ENCODE measurements at places on chromosomes 16 and 17.
A peak's percentile ranks its signal among the peaks of the same experiment; 100 is the strongest.

- DNase-seq = no peak
Measured at GRCh38 chr17:80529104-80529903, 15.3 kb upstream of the RPTOR start.

- no peak for DNase-seq
Measured at GRCh38 chr16:74723256-74723655, 22.6 kb upstream of the MLKL start.

DNA sequence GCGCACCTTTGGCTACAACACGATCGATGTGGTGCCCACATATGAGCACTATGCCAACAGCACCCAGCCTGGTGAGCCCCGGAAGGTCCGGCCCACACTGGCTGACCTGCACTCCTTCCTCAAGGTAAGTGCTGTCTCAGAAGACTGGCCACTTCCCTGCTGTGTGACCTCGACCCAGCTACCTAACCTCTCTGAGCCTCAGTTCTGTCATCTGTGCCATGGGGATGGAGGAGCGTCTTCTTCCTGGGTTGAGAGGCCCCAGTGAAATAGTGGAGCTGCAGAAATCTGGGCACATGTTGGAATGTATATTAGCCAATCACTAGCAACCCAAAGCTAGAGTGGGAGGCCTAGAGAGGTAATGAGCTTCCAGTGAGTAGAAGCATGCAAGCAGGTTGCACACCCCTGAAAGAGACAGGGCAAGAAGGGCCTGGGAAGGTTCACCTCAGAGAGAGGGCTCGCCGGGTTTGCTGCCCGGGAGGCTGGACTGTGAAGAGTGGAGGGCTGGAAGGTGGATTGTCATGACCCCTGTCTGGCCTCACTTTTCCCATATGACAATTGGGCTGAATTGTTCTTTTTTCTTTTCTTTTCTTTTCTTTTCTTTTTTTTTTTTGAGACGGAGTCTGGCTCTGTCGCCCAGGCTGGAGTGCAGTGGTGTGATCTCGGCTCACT is 521 bp downstream of the SLC12A3 start:
- DNase-seq = no peak

DNA sequence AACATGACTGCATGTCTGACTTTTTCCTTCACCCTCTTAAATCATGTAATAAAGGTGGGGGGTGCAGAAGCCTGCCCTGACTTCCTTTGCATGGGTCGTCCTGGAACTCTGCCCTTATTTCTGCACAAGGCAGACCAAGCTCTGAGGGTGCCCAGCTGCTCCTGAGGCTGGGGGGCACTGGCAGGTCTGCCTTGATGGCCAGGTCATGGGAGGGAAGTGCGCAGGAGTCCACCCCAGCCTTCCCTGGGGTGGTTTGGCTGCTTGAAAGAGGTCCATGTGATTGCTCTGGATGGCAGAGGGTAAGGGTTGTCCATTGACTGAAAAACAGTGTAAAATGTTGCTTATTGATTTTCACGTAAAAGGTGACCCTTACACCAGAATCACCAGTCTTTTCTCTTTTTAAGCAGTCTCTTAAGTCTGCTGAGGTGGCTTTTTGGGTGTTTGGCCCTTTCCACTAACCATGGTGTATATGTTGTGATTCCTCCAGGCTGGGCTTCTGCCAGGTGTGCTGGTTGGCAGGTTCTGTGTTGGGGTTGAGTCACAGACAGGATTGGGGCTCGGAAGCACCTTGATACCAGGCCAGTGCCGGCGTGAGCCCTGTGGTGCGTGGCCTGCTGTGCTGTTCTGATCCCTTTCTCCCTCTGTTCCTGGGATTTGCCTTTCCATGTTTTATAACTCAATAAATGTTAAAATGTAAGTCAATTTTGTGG is 19.4 kb downstream of the DHX38 start:
- no peak for DNase-seq

DNA sequence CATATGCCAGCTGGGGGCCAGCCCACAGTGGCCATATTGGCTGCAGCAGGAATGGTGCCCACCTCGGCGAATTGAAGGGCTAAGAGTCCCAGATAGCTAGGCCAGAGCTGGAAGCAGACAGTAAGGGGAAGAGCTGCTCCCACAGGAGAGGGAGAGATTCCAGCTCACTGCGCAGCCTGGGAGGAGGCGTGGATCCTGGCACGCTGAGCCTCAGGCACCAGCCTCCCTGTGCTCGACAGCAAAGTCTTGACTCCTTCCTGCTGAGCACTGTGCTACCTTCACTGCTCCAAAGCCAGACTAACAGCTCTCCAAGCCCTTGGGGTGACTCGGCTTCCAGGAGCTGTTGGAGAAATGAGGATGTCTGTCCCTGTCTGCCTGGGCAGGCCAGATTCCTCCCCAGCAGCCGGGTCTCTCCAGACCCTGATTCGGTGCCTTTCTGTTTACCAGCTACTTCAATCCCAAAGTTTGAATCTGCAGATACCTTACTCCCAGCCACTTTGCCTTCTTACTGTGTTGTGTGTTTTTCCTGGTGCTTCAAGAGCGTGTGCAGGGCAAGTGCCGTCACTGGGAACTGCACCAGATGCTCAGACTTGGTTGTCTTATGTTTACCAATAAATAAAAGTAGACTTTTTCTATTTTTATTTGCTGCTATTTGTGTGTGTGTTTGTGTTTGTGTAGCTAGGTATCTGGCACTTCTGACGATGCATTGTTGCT is 9.1 kb downstream of the CBX2 start:
- no peak for DNase-seq

DNA sequence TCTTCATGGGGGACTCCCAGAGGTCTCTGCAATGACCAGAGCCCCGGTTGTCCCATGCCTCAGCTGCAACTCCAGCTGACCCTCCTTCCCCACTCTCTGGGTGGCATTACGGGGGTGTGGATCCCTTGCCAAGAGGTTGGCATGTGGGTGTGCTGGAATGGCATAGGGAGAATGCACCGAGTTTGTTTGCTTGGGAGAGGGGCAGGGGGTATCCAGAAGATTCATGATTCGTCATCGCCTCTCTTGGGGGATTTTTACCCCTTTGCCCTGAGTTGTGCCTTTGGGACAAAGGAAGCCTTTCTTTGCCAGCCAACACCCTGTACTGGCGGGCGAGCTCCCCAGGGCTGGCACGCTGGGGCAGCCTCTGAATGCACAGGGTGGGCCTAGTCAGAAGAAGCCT is 6.5 kb downstream of the ERBB2 start:
- no peak for DNase-seq

DNA sequence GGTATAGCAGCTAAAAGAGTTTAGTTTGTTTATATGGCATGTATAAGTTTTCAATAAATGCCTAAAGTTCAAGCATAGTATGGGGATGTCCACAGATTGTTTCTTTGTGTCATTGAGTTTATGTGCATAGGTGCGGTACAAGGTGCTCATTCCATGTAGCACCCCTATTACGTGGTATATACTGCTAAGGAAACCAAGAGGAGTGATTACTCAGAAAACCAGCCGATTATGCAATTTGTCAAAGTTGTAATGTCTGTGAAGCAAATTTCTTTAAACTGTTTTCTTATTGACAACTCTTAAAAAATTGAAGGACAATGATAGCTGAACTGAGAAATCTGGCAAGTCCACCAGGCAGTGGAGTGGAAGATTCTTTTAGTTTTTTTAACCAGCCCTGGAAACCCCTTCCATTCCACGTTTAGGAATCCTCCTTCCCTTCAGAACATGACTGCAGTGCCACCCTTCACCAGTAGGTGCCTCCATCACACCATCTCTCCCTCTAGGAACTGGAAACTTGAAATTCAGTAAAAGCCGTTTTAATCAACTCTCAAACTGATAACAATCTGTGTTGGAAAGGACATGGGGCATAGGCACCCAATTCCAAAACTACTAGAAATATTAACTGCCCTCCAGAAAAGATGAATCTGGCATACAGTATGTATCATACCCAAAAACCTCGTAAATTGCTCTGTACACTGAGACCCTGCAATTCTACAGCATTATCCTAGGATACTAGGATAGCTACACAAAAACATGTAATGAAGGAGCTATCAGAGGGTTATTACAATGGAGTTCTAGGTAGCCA is 43.5 kb downstream of the REXO5 start:
- DNase-seq = no peak

GRCh38 chr16:86519649-86520316 is 9.5 kb downstream of the FOXF1 start:
- peak; percentile 29 for DNase-seq

GRCh38 chr17:51261024-51261963 is 948 bp downstream of the UTP18 start:
- no peak for DNase-seq

- no peak for DNase-seq
Measured at GRCh38 chr17:42233156-42233555, 38.9 kb upstream of the GHDC start.

GRCh38 chr17:67500261-67500660 is 123.2 kb downstream of the PITPNC1 start:
- no peak for DNase-seq

- no peak for DNase-seq
Measured at GRCh38 chr17:83012200-83012785, 67.1 kb upstream of the METRNL start.

- DNase-seq = no peak
Measured at GRCh38 chr17:38733982-38734973, 4.1 kb downstream of the CISD3 start.

GRCh38 chr17:81345228-81346089 is 49.8 kb upstream of the BAHCC1 start:
- peak; percentile 89 for DNase-seq

GRCh38 chr16:546909-547770 is 13.1 kb upstream of the PRR35 start:
- DNase-seq = no peak

GRCh38 chr16:28524681-28525171 is 14.0 kb downstream of the NUPR1 start:
- no peak for DNase-seq

- DNase-seq = no peak
Measured at GRCh38 chr16:68088130-68088972, 3.2 kb downstream of the NFATC3 start.

- no peak for DNase-seq
Measured at GRCh38 chr16:17804857-17805256, 334.1 kb upstream of the XYLT1 start.

- DNase-seq = no peak
Measured at GRCh38 chr17:20823905-20824304, 218.9 kb downstream of the USP22 start.

DNA sequence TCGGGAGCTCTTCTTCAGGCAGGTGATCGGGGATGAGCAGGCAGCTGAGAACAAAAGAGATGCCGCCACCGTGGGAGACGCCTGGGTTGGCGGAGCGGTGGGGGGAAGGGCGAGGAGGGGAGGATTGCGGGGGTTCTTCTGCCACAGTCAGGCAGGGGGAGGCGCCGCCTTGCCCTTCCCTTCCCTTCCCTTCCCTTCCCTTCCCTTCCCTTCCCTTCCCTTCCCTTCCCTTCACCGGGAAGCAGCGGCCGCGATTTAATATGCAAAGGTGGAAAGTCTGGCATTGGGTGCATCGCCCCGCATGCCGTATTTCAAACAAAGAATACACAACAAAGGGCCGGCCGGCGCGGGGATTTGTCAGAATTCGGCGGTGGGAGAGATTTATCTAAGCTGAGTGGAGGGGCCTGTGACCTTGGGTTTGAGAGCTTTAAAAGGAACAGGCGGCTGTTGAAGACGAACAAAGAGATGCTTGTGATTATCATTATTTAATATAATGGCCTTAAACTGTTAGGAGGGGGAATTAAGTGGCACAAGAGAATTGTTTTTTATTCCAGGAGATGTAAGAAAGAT is 262.3 kb upstream of the TNRC6C start:
- DNase-seq = peak; percentile 37

DNA sequence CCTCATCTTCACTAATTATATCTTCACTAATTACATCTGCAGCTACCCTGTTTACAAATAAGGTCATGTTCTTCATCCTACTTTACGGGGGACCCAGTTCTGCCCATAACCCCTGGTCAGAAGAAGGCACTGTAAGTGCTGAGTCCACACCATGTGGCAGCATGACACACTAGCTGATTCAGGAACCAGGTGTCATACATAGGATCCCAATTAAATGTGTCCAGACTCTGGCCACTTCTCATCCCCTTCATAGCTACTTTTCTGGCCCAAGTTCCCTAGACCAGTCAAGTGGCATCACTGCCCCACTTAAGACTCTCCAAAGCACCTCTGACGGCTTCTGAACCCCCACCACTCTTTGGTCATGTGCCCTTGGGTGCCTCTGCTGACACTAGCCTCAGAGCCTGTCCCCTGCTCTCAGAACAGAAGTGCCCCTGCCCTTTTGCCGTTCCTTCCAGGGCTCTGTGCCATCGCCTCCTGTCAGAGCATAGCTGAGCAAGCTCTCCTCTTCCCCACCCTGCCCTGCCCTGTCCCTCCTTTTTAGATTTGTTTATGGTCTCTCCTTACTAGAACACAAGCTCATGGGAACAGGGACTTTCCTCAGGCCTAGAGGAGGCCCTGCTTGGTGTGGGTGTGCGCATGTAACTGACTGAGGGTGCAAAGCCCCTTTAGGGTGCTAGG is 61.1 kb downstream of the B9D1 start:
- no peak for DNase-seq

DNA sequence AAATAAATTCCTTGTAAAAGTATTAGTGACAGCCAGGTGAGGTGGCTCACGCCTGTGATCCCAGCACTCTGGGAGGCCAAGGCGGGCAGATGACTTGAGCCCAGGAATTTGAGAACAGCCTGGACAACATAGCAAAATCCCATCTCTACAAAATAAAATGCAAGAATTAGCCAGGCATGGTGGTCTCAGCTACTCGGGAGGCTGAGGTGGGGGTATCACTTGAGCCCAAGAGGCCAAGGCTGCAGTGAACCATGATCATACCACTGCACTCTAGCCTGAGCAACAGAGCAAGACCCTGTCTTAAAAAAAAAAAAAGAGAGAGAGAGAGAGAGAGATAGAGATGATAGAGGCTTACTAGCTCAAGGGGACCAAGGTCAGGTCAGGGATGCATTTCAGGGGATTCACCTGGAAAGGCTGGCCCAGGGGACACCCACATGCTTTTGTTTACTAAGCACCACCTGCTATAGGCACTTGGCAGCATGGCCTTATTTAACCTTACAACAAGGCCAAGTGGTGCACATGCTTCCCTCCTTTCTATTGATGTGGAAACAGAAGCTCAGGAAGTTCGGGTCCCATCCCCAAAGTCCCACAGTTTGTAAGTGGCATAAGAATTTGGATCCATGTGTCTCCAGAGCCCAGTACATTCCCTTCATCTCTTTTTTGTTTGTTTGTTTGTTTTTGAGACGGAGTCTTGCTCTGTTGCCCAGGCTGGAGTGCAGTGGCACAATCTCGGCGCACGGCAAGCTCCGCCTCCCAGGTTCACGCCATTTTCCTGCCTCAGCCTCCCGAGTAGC is 12.4 kb upstream of the SRCIN1 start:
- no peak for DNase-seq

GRCh38 chr16:75263291-75263962 is 12.0 kb upstream of the BCAR1 start:
- no peak for DNase-seq

- no peak for DNase-seq
Measured at GRCh38 chr16:17572145-17572544, 101.4 kb upstream of the XYLT1 start.

DNA sequence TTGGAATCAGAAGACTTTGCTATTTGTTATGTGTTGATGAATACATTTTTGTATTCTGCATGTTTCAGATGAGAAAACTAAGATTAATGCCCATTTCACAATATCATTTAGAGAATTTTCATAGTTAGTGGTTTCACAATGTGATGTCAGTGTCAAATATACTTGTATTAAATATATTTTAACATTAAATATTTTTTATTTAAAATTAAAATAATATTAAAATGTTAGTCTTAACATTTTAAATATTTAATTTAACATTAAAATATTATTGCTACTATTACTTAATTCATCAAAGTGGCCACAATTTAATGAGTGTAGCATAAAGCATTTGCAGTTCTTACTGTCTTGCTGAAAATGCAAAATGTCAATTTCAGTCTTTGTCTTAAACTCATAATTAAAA is 478.8 kb downstream of the KCNJ2 start:
- DNase-seq = no peak
